Heart right ventricle (tissue), 16 donors: ENCODE measurements at places on chromosomes 2 and 18. TPM values are rescaled to one million over a fixed set of nuclear protein-coding genes. Genes with fewer than 3 reads are reported as not detected.

POLR1A gene
- polyA plus RNA-seq = 3.9 TPM

SLC4A3 gene
- polyA plus RNA-seq = 341 TPM

TM4SF20 gene
- polyA plus RNA-seq = not detected

MAP4K3 gene
- polyA plus RNA-seq = 8.1 TPM

CRYGD gene
- polyA plus RNA-seq = not detected

TUBA4B gene
- polyA plus RNA-seq = not detected

FABP1 gene
- 1.1 TPM for polyA plus RNA-seq

VIL1 gene
- not detected for polyA plus RNA-seq

ABCG5 gene
- not detected for polyA plus RNA-seq

NT5C1B gene
- not detected for polyA plus RNA-seq

CD8B2 gene
- polyA plus RNA-seq = not detected

MAPK4 gene
- 81.0 TPM for polyA plus RNA-seq

GCG gene
- 0.32 TPM for polyA plus RNA-seq

LYPD6B gene
- polyA plus RNA-seq = not detected

CSRNP3 gene
- 0.77 TPM for polyA plus RNA-seq

GFPT1 gene
- 5.0 TPM for polyA plus RNA-seq

PLCL1 gene
- 17.3 TPM for polyA plus RNA-seq

ELOA2 gene
- polyA plus RNA-seq = not detected

SPAG16 gene
- 9.0 TPM for polyA plus RNA-seq

LYPD6 gene
- polyA plus RNA-seq = 0.06 TPM

CHST10 gene
- 5.1 TPM for polyA plus RNA-seq

CYS1 gene
- 1.2 TPM for polyA plus RNA-seq

USP37 gene
- polyA plus RNA-seq = 1.8 TPM

DPP10 gene
- not detected for polyA plus RNA-seq

KIAA2012 gene
- not detected for polyA plus RNA-seq

ERICH2 gene
- polyA plus RNA-seq = 0.45 TPM

FIGN gene
- polyA plus RNA-seq = 7.2 TPM

FHOD3 gene
- 81.8 TPM for polyA plus RNA-seq

HTR2B gene
- polyA plus RNA-seq = 0.25 TPM

B4GALT6 gene
- 2.4 TPM for polyA plus RNA-seq

EDAR gene
- polyA plus RNA-seq = not detected

MC5R gene
- not detected for polyA plus RNA-seq

SPAST gene
- polyA plus RNA-seq = 4.2 TPM

ARHGEF4 gene
- polyA plus RNA-seq = 0.67 TPM

LRATD1 gene
- polyA plus RNA-seq = 0.13 TPM

ZAP70 gene
- polyA plus RNA-seq = 0.61 TPM

L3MBTL4 gene
- 0.54 TPM for polyA plus RNA-seq

UGT1A5 gene
- polyA plus RNA-seq = not detected

PLEK gene
- polyA plus RNA-seq = 1.2 TPM

MYO7B gene
- polyA plus RNA-seq = 1.4 TPM

AQP12B gene
- polyA plus RNA-seq = not detected

MOGAT1 gene
- 0.51 TPM for polyA plus RNA-seq

HRH4 gene
- not detected for polyA plus RNA-seq

SLC9A2 gene
- polyA plus RNA-seq = not detected

LIMS2 gene
- polyA plus RNA-seq = 687 TPM

SERPINB4 gene
- 0.10 TPM for polyA plus RNA-seq

CCDC121 gene
- polyA plus RNA-seq = 2.1 TPM
